ENCODE measurements at places on chromosomes 5 and 9.

GRCh38 chr9:31272456-31273295 is 1111.8 kb upstream of the ACO1 start:
- no peak for DNase-seq

DNA sequence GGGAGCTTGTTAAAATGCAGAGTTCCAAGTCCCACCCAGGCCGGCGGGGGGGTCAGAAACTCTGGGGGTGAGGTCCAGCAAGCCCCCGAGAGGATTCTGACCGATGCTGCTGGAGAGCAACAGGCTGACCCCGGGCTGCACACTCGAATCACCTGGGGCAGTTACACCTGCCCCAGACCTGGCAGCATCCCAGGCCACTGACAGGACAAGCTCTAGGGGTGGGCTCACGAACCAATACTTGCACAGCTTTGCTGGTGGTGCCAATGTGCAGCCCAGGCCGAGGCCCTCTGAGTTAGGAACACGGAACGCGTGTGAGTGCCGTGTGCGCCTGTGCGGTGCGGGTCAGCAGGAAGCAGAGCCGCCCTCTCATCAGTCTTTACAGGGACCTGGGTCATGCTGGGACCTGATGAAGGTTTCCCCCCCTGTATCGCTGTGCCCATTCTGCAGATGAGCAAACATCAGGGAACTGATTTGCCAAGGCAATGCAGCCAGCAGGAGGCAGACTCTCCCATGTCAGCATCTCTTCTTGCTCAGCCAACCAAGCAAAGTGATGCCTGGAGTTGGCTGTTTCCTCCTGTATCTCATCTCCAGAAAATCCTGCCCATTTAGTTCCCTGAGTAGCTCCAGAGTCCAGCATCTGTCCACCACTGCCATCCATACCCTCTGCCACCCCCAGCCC is 16.3 kb downstream of the FAM163B start:
- DNase-seq: peak; percentile 24

DNA sequence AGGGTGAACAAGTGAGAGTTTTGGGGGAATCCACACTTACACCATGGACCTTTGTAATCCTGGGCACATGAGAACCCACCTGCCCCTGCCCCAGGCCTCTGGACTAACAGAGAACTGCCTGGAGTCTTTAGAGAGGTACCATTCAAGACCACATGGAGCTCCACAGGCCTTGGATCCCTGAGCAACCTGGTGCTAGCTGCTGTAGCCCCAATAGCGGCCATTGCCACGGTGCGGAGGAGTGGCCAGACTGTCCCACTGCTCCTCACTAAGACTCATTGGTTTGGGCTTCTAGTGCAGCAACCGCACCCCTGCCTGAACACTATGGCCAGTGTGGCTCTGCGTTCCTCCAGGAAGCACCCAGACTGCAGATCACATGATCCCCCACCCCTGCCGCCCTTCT is 45.8 kb downstream of the OSMR start:
- no peak for DNase-seq

DNA sequence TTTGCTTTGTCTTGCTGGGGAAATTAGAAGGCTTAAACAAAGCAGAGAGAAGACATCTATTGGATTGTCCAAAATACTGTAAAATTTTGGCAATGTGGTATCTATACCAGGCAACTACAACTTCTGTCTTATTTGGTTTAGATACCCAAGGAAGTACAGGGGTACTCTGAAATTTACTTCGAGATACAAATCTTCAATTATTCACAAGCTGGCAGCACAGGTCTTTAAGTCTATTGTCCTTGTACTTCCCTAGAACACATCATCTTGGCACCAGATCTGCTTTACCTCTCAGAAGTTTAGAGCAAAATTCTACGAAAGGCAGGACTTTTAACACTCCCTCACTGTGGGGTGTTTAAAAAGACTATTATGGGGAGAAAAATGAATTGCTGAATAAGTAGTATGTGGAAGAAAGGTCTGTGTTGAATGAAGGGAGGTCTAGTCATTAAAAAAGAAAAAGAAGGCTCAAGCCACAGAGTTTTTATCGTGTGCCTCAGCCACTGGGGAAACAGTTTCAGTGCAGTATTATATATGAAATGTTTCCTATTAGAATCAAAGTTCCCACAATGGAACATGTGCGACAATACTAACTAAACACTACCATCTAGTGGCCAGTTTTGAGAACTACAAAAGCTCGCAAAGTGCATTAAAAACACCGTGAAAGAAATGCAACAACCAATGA is 93.7 kb downstream of the PDE4D start:
- DNase-seq: peak; percentile 63
